Fibroblast of skin of back (primary cell): ENCODE measurements at places on chromosomes 1 and 21.

DNA sequence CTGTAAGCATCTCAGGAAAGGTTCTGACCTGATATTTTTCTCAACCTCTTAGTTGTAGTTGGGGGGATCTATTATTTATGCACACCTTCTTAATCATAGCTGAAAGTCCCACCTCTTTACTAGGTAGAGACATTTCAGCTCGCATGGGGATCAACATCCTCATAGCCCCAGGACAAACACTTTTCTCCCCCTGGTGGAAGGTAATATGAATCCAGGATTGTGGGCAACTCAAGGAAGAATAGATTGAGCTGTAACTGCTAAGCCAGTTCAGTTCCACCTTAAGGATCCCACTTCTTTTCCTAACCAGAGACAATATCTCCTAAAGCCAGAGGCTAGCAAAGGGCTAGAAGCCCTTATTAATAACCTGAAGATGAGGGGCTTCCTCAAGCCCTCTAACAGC is 25.4 kb upstream of the SMYD3 start:
- DNase-seq: no peak

- no peak for DNase-seq
Measured at GRCh38 chr1:20896826-20897225, 109.7 kb upstream of the HP1BP3 start.

- DNase-seq: peak; percentile 83
Measured at GRCh38 chr1:60078182-60078581, 4.6 kb upstream of the C1orf87 start.

DNA sequence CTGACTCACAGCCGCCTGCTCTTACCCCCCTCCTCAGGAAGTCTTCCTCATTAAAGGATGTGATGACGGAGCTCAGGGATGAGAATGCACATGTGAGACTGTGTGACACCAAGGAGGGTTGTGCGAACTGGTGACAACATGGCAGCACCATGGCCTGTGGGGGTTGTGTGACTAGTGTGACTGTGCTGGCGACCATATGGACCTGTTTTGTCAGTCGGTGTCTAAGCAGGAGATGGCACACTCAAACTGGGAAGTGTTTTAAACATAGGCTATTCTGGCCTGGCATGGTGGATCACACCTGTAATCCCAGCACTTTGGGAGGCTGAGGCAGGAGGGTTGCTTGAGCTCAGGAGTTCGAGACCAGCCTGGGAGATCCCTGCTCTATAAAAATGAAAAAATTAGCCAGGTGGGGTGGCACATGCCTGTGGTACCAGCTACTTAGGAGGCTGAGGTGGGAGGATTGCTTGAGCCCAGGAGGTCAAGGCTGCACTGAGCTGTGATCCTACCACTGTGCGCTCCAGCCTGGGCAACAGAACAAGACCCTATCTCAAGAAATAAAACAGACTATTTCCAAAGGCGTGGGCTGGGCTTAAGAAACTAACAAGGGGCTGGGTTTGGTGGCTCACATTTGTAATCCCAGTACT is 7.4 kb downstream of the TRNP1 start:
- DNase-seq: peak; percentile 89

GRCh38 chr1:108034396-108034795 is 69.4 kb upstream of the VAV3 start:
- DNase-seq: no peak

- DNase-seq: no peak
Measured at GRCh38 chr21:35585155-35585554, 475.2 kb downstream of the SETD4 start.

DNA sequence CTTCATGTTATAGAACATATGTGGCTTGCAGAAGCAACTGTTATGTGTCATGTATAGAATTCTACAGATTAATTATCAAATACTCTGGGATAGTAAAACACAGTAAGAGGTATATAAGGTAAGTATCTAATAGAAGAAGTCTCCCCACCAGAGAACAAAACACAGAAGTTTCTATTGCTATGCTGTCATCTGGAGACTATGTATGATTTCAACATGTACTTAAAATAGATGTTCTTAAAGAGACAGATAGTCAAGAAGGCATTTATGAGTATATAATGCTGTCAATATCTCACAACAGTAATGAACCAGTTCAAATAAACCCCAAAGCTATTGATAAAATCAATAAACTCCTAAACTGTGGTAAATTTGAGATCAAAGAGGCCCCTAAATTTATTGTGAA is 8.1 kb upstream of the ADCY10 start:
- peak; percentile 32 for DNase-seq

- DNase-seq: no peak
Measured at GRCh38 chr1:110857964-110858948, 14.7 kb upstream of the CD53 start.

DNA sequence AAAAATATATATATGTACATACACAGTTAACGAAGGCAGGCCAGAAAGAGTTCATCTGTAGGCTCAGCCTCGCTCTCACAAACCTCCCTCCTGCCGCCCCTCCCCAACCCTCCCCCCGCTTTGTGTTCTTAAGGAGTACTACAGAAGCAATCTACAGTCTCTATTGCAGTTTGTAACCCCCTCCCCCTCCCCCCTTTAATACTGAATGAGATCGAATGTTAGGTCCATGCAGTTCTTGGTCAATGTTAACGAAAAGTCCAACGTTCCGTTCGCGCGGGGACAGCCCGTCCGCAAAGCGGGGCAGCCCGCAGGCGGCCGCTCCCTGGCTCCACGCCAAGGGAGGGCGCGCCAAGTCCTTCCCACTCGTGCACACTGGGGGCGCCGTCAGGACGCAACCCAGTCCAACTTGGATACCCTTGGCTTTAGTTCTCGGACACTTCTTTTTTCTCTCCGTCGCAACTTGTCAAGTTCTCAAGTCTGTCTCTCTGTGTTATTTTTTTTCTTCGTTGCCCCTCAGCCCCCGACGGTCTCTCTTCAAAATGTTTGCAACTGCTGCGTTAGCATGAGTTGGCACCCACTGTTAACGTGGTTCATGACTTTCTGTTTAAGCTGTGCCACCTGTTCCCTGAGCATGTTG is 2.2 kb downstream of the JUN start:
- peak; percentile 73 for DNase-seq

- peak; percentile 11 for DNase-seq
Measured at GRCh38 chr21:39705849-39706248, 39.1 kb upstream of the IGSF5 start.

- DNase-seq: no peak
Measured at GRCh38 chr1:76807543-76808260, 59.6 kb upstream of the ST6GALNAC5 start.

- peak; percentile 21 for DNase-seq
Measured at GRCh38 chr1:19764848-19765247, 34.9 kb downstream of the TMCO4 start.

DNA sequence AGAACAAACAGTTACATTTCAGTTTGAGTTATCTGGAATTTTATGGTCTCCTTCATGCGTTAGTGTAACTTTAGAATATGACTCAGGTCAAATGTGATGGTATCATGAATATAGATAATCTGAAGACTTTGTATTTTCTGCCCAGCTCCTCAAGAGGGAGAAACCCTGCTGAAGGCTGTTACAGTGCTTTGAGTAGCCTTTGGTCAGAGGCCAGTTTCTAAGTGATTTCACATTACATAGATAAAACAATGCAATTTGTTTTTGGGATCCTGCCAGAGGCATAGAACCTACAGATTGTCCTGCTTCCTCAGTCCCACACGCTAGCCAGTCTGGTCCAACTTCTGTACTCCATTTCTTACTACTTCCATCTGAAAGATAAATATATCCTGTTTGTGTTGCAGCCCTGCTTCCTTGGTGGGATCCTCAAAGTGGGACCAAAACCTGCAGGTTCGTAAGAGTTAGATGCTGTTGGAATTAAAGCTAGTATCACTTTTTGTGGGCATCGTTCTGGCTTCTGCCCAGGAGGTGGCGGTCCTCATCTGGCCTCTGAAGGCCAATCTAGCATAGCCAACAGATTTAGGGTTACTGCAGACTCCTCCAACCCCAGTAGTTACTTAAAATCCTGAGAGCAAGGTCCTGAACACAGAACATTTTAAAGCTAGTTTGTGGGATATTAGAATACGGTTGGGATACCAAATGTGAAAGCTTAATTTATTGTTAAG is 645.8 kb upstream of the USP24 start:
- DNase-seq: no peak

DNA sequence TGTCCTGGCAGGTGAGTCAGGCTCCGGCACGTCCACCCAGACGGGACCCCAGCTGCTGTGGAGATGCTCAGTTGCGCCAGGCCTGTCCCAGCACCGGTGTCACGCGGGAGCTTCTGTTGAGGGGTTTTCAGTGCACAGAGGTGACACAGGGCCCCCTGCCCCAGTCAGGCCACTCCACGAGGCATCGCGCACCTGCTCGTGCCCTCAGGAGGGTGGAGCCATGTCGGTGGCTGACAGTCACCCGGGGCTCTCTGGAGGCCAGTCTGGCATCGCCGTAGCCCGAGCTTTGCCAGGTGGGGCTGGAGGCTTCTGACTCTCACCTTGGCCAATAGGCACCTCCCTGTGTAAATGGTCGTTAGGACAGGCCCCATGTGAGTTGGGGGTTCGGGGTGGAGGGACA is 11.1 kb downstream of the TMEM240 start:
- no peak for DNase-seq

GRCh38 chr1:99737016-99737415 is 29.4 kb downstream of the FRRS1 start:
- peak; percentile 74 for DNase-seq

- peak; percentile 89 for DNase-seq
Measured at GRCh38 chr21:45973475-45974072, 8.0 kb upstream of the COL6A1 start.

DNA sequence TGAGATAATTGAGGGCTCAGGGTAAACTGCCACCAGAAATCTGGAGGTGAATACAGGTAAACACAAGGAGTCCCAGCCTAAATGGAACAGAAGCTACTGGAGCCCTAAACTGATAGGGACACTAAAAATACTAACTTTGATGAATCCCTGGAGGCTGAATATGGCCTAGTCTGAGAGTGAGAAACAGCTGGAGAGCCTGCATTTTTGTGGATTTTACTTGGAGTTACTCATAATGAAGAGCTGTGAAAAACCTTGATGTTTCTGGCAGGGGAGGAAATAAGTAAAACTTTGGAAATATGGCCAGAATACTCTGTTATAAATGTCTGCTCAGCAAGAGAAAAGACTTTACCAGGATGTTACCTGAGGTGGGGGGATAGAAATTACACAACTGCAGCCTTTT is 164.4 kb downstream of the LIPI start:
- DNase-seq: peak; percentile 2

- DNase-seq: no peak
Measured at GRCh38 chr1:237341391-237341790, 299.4 kb downstream of the RYR2 start.

DNA sequence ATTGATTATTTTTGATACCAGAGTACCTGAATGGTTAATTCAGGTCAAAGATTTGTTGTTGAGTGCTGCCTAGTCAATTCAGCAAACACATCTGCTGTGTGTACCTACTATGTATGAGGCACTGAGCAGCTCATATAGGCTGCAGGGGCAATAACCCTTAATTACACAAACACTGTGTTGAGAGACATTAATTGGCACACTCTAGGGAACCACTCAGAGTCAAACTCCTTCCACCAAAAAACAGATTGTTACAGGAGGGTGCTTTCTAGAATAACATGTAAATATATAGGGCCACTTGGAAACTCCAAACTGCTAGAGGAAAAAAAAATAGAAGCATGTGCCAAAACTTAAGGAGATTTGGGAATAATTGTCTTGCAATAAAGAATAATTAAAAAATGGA is 31.3 kb downstream of the UBE2U start:
- DNase-seq: no peak

- peak; percentile 92 for DNase-seq
Measured at GRCh38 chr21:38171723-38172344, 85.0 kb upstream of the KCNJ15 start.

DNA sequence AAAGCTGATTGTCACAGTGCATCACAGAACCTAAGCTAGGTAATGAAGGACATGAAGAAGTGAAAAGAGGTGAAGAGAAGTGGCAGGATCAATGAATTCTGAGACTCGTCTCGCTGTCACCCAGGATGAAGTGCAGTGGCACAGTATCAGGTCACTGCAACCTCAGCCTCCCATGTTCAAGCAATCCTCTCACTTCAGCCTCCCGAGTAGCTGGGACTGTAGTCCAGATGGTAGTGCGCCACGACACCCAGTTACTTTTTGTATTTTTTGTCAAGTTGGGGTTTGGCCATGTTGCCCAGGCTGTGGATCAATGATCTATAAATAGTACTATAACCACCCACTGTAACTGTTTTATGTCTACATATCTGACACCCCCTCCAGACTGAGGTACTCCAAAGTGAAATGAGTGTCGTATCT is 33.1 kb downstream of the PTP4A2 start:
- no peak for DNase-seq

GRCh38 chr1:169491845-169492281 is 6.1 kb upstream of the SLC19A2 start:
- no peak for DNase-seq

GRCh38 chr1:41444246-41444645 is 40.2 kb downstream of the EDN2 start:
- no peak for DNase-seq

DNA sequence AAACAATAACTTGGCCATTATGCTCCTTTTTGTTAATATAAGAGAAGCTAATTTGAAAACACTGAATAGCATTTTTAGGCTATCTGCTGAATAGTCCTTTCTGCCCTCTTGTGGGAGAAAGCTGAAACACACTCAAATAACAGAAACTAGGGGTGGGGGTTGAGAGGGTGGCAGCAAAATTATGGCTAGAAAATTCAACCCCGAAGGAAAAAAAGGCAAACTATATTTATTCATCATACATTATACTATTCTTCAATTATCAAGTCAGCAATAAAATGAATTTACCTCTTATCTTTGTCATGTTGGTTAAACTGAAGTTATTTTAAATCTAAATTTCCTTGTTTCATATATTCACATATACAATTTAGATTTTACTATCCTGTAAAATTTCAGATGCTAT is 255.9 kb downstream of the FAF1 start:
- DNase-seq: peak; percentile 54

GRCh38 chr21:33249331-33250002 is 16.7 kb upstream of the IL10RB start:
- no peak for DNase-seq

DNA sequence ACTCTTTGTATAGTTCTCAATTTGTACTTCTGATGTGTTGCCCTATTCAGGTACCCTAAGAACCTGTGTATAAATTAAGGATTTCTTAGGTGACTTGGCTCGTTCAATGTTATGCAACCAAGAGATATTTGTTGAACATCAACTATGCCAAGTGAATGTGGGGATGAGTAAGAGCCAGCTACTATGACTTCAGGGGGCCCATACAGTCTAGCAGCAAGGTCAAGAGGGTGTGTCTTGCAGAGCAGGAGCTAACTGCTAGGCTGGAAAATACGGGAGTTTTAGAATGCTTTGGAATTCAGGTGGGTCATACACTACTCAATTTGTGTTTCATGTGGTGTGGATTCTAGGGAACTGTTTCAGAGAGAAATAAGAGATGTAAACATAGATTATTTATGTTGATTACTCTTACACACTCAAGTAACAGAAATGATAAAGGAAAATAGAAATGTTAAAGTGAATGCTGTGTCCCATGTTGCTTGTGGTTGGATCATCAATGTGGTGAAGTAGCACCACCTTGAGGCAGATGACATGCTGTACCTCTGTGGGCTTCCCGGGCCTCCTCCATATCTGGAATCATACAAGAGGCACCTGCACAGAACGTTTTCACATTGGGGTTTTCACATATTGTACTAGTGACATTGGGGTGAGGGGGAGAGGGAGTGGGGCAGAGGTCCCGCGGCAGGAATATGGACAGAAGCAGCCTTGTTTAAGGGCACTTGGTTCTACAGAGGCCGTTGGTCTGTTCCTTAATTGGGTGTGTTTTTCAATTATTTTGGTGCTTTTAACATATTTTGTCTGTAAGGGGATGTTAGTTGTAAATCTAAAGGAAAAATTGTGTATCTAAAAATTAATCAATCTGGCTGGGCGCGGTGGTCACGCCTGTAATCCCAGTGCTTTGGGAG is 12.4 kb downstream of the ARPC5 start:
- peak; percentile 69 for DNase-seq

- DNase-seq: no peak
Measured at GRCh38 chr1:112114540-112114939, 125.1 kb upstream of the KCND3 start.
